Upper lobe of right lung (tissue), 1 donor: ENCODE measurements at places on chromosomes 16 and 17. TPM values are rescaled to one million over a fixed set of nuclear protein-coding genes. Genes with fewer than 3 reads are reported as not detected.

GRCh38 chr16:88318051-88318450, 64.7 kb upstream of the ZNF469 start:
- no peak overlapping the region for H3K4me3 ChIP-seq
- peaks cover 5% of the 10 kb centered on the region for H3K27me3 ChIP-seq
- DNase-seq = no peak
- H3K36me3 ChIP-seq = no peaks in the 10 kb centered on the region
- no peak overlapping the region for H3K27ac ChIP-seq

The GPRC5C gene
- 48.6 TPM for total RNA-seq

The COX6A2 gene
- total RNA-seq = not detected

The PRAC1 gene
- total RNA-seq = not detected

The LRRC37A gene
- total RNA-seq = 1.9 TPM

- no peak overlapping the region for H3K4me3 ChIP-seq
- no peak for DNase-seq
- no peak overlapping the region for H3K27ac ChIP-seq
- no peaks in the 10 kb centered on the region for H3K27me3 ChIP-seq
- H3K36me3 ChIP-seq = no peaks in the 10 kb centered on the region
Observed at GRCh38 chr17:61495161-61495857, 43.1 kb downstream of the TBX4 start.

DNA sequence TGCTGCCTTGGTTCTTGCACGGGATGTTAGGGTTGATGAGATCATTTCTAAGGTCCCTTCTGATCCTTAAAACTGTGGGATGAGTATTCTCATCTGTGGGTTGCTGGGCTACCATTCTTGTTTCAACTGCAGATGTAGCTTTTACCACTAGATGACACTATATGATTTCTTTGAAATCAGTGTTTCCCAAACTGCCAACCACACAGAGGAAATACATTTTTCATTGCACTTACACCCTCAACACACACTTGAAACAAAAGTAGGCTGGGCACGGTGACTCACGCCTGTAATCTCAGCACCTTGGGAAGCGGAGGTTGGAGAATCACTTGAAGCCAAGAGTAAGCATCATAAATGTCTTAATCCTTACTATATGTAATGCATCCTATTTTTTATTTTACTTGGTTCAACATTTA, 15.3 kb downstream of the LCMT1 start:
- peaks cover 38% of the 10 kb centered on the region for H3K36me3 ChIP-seq
- H3K4me3 ChIP-seq = no peak overlapping the region
- H3K27ac ChIP-seq = no peak overlapping the region
- DNase-seq = no peak
- peaks cover 3% of the 10 kb centered on the region for H3K4me1 ChIP-seq

The EIF3CL gene
- 25.2 TPM for total RNA-seq

The RND2 gene
- 0.78 TPM for total RNA-seq

- H3K27me3 ChIP-seq = no peaks in the 10 kb centered on the region
- peaks cover 32% of the 10 kb centered on the region for H3K36me3 ChIP-seq
Observed at GRCh38 chr17:51258756-51259563, 889 bp downstream of the MBTD1 start.

DNA sequence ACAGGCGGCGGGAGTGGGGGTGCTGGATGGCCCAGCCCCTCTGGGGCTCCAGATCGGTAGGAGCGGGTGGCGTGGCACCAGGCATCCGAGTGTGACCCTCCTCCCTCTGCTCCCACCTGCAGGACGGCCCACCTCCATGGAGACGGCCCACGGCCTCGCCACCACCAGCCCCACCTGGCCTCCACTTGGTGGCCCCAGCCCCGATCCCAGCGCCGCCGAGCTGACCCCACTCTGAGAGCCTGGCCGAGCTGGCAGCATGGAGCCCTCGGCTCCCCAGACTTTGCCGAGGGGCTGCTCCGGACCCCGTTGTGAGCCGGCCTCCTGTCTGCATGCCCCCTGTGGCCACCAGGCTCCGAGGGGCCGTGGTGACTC, 4.7 kb upstream of the NUDT16L1 start:
- no peaks in the 10 kb centered on the region for H3K27me3 ChIP-seq
- DNase-seq = no peak
- H3K27ac ChIP-seq = no peak overlapping the region
